ENCODE measurements at places on chromosomes 2 and 18.

GRCh38 chr2:96903815-96904214, 33.9 kb upstream of the SEMA4C start:
- no peak for DNase-seq

DNA sequence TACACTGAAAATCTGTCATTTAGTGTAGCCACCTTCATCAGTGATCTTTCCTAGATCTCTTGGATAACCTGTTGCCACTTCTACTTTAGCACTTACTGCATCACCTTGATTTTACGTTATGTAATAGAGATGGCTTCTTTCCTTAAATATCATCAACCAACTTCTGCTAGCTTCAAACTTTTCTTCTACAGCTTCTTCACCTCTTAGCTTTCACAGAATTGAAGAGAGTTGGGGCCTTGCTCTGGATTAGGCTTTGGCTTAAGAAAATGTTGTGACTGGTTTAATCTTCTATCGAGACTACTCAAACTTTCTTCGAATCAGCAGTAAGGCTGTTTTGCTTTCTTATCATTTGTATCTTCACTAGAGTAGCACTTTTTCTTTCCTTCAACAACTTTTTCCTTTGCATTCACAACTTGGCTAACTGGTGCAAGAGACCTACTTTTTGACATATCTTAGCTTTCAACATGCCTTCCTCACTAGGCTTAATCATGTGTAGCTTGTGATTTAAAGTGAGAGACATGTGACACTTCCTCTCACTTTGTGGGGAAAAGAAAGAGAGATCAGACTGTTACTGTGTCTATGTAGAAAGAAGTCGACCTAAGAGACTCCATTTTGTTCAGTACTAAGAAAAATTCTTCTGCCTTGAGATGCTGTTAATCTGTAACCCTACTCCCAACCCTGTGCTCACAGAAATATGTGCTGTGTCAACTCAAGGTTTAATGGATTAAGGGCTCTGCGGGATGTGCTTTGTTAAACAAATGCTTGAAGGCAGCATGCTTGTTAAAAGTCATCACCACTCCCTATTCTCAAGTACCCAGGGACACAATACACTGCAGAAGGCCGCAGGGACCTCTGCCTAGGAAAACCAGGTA, 99.6 kb downstream of the ATL2 start:
- peak; percentile 35 for DNase-seq

DNA sequence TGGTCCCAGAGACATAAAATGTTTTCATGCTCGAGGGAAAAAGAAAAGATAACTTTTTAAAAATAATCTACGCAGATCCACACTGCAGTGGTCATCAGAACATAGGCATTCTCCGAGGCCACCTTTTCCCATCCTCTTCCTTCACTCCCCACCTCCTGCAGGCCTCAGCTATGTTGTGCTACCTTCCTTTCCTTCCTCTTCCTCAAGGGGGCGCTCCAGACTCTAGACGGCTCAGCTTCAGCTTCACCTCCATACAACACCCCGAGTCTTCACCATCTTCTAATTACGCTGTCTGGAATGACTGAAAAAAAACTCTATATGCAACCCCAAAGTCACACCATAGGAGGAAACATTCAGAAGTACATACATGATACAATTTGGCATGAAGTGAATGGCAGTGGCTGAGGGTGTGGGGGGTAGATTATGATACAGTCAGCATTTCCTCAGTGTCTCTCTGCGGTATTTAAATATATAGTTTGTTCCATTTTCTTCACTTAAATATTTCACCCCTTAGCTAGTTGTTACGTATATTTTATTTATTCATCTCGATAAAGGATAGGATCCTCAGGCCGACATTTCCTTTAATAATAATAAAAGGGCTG, 583.6 kb downstream of the IRS1 start:
- DNase-seq: peak; percentile 55

DNA sequence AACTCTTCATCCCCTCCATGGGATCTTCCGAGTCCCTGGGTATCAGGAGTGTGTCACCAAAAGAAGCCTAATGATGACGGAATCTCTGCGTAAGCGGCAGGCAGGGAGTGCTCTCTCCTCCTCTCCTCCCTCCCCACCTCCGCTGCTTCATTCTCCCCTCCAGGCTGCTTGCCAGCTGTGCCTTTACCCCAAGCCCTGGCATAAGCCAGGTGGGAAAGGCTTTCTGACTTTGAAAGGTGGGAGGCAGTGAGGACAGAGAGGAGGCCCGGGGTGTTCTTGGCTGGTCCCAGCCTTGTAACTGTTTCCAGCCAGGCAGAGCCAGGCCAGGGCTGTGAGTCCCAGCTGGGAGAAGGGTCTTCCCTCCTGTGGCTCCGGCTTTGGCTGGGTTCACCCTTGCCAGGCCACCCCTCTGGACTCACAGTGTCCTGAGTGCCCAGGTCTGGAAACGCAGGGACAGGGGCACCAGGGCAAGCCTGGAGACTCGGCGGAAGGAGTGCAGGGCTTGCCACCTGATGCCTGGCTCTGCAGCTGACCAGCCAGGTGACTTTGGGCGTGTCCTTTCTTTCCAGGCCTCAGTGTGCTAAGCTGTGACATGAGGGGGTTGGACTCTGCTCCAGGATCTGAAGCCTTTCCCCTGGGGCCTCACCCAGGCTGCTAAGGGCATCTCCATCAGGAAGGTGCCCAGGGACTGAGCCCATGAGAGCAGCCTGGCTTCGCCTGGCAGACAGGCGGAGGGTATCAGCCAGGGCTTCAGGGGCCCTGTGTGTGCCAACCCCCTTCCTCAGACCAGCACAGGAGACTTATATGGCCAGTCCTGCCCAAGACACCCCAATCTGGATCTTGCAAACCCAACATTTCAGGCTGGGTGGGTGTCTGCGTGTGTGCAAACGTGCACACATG, 32.7 kb upstream of the HPCAL1 start:
- no peak for DNase-seq

DNA sequence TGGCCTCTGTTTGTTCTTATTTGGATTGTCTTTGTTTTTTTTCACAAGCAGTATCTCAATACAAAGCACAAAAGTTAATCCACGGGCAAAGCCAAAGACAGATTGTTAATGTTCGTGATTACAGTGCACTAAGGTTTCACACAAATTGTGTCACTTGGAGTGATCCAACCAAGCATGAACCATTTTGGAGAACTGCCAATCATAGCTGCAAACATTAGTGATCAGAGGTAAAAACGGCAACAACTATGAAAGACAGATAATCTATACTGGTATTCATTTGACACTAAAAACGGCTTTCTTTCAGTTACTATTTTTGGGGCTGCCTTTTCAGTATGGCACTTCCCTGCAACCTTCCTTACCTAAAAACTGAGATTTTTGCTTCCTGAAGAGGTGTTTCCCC, 213.1 kb upstream of the GULP1 start:
- DNase-seq: peak; percentile 4

DNA sequence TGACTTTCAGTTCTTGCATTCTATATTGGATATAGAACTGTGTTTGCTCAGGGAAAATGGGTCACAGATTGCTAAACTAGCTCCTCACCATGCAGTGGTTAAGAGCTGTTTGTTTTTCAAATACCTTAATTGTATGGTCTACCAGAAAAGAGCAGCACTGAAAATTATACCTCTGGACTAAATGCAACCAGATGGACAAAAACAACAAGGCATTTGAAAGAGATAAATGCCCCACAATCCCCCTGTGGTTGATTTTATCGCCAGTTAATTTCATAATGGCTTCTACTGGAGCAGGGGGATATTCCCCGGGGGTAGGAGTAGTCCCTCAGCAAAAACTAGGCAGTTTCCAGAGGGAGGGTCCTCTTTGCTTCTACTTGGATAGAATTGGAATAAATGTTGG, 267.9 kb upstream of the TNP1 start:
- DNase-seq: peak; percentile 58

GRCh38 chr2:105144941-105145300, 96.6 kb upstream of the GPR45 start:
- DNase-seq: no peak

- peak; percentile 22 for DNase-seq
These were observed 26.8 kb downstream of the SULT1C2 start for GRCh38 chr2:108315444-108315934.

- DNase-seq: peak; percentile 4
These were observed 31.1 kb downstream of the ONECUT2 start for GRCh38 chr18:57466307-57466706.

- DNase-seq: no peak
These were observed 23.5 kb upstream of the MFF start for GRCh38 chr2:227301523-227301922.

- peak; percentile 41 for DNase-seq
These were observed 8.6 kb upstream of the TMEM163 start for GRCh38 chr2:134727385-134727784.

- no peak for DNase-seq
These were observed 35.7 kb downstream of the STK39 start for GRCh38 chr2:168211664-168212163.

DNA sequence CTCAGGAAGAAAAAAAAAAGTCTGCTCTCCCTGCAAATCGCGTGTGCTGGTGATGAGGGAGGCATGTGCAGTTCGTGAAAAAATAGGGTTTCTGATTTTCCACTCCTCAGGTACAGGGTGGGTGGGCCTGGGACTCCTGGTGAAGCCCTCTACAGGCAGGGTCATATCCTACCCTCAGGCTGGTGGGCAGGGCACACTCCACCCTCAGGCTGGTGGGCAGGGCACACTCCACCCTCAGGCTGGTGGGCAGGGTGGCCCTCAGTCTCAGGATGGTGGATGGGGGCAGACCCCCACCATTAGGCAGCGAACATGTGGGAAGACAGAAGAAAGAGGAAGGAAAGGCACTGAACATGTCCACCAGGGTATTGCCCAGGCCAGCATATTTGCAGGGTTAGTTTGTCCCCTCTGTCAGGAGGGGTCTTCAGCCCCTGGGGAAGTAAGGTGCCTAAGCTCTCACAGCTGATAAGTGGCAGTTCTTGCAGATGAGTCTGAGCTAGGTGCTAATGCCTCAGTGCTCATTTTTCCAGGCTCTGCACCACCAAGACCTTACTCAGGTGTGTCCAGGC, 95.2 kb upstream of the RAB6C start:
- no peak for DNase-seq

DNA sequence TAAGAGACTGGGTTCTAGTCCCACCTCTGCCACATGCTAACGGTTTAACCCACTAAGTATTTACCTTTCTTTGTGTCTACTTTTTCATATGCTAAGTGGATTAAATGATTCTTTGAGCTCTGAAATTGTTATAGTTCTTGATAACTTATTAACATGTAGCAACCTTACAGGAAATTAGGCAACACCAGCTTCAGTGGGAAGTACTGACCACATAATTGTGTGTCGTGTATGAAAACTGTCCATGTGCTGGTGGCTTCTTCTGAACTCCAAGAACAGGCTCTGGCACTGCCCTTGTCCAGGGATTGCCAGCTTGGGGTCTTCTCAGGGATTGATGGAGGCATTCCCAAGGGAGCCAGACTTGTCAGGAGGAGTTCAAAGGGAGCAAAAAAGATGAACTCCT, 427.7 kb downstream of the TGIF1 start:
- DNase-seq: no peak

- DNase-seq: no peak
These were observed 28.9 kb upstream of the SEMA4C start for GRCh38 chr2:96898641-96899412.
